ENCODE measurements at places on chromosomes 3 and 15.

- no peak for DNase-seq
These were observed 185.3 kb downstream of the CFAP20DC start for GRCh38 chr3:58864480-58864879.

- DNase-seq: peak; percentile 6
These were observed 277.6 kb upstream of the NAALADL2 start for GRCh38 chr3:174581558-174581957.

DNA sequence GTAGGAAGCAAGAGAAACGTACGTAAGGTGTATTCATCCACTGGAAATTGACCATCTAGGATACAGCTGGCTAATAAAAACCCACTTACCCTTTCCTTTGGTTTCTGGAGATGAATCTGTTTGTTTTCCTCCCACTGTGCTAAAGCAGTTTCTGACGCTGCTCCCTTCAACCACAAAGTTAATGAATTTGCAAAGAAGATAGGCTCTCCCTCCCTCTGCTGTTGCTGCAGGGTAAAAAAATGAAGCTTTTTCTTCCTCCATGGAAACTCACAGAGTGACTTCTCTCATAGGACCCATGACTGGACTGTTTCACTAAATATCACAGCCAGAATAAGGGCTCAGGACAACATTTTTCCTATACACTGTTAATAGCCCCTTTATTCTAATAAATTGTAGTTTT lies 172.1 kb upstream of the LRRN1 start:
- DNase-seq: no peak

GRCh38 chr3:140762746-140763145 lies 84.9 kb downstream of the TRIM42 start:
- no peak for DNase-seq

DNA sequence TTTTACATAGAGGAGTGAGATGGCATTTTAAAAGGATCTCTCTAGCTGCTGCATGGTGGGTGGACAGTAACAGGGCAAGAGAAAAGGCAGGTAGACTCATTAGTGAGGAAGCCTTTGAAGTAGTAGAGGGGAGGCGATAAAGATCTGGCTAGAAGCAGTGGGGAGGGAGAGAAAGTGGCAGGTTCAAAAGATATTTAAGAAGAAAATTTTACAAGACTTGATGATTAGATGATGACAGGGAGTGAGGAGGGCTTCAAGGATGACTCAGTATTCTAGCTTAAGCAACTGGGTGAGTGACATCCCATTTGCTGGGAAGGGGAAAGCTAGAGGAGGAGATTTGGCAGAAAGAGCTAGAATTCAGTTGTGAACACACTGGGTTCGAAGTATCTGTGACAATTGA lies 3.8 kb upstream of the BRPF1 start:
- DNase-seq: no peak

DNA sequence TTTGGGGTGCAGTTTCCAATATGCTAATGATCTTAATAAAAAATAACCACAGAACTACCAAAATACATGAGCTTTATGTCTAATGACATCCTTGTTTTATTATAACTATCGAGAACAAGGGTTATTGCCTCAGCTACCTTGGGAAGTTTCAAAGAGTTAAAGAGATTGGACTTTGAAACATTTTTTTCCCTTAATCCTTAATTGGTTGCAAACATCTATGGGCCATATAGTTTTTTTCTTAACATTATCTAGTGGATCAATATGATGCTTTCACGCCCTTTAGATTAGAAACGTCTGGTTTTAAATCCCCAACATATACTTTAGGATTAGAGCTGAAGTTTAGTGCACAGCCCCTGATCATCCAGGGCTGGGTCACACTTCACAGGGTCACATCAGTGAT lies 219.2 kb upstream of the SGO1 start:
- DNase-seq: no peak

- DNase-seq: no peak
These were observed 1.1 kb upstream of the INTS14 start for GRCh38 chr15:65611888-65612615.

- DNase-seq: no peak
These were observed 5.0 kb upstream of the RPP25 start for GRCh38 chr15:74961616-74962015.

GRCh38 chr3:71785532-71786216 lies 726 bp upstream of the PROK2 start:
- no peak for DNase-seq

DNA sequence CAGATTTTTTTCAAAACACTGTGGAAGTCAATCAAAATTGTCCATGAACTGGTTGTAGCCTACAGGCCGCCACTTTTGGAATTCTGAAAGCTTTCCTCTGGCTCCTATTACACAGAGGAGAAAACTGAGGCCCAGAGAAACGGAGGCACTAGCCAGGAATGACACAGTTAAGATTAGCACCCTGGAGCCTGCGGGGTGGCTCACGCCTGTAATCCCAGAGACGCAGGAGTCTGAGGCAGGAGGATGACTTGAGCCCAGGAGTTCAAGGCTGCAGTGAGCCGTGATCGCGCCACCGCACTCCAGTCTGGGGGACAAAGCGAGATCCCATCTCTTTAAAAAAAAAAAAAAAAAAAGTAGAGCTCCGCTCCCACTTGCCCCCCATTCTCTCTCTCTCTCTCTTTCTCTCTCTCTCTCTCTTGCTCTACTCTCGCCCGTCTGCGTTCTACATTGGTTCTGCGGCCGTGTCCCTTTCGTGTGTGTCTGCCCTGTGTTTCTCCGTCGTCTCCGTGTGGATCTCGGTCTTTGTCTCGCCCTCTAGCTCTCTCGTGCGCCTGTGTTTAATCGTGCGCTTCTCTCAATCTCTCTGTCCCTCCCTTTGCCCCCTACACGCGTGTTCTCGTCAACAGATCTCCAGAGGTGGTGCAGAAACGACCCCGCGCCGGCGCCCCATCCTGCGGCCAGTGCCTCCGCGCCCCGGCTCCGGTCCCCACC lies 512 bp upstream of the TRH start:
- no peak for DNase-seq

DNA sequence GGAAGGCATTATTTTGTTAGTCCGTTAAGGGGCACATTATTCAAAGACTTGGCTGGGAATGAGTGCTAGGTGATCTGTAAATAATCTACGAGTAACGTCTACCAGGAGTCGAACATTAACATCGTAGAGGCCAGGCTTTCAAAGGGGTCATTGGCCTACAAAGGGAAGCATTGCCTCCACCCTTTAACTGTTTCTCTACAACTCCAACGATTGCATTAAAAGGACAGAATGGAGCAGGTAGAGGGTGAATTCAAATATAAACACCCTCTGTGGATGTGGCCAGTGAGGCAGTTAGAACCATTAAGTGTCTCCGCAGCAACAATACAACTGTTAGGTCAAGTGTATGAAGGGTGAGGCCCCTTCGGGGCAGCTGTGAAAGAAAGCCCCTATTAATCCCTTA lies 126.0 kb upstream of the LMOD3 start:
- no peak for DNase-seq

DNA sequence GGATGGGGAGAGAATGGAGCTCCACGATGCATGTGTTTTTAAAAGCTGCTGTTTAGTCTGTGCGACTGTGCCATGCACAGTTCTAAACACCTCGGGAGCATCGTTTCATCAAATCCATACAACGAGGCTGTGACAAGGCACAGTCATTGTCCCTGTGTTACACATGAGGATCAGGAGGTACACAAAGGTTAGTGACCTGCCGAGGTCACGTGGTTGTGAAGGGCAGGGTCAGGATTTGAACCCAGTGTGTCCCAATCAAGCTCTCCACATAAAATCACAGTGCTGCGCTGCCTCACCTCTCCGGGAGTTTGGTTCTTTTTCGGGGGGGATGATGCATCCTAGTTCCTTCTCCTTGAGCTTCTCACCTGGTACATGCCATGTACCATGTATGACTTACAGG lies 18.7 kb upstream of the KIF23 start:
- no peak for DNase-seq

- no peak for DNase-seq
These were observed 7.0 kb downstream of the CMTM6 start for GRCh38 chr3:32495609-32496008.

DNA sequence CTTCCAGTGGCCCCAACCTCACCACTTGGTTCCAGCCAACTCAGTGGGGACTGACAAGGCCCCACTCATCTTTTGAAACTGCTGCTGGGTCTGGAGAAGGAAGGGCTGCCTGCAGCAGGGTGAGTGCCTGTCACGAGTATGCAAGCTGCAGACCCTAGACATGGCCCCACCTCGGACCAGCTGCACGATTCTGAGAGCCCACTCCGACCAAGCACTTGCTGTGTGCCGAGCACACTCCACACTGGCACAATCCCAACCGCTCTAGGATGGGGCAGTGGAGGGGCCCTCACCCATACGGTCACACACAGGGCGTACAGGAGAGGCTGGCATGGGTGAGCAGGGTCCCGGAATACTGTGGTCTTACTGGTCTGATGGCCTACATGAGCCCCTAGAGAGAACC lies 8.0 kb upstream of the PLXND1 start:
- no peak for DNase-seq

- peak; percentile 58 for DNase-seq
These were observed 299.3 kb downstream of the PLCL2 start for GRCh38 chr3:17183951-17184550.

GRCh38 chr3:57756528-57757401 lies 656 bp downstream of the SLMAP start:
- peak; percentile 62 for DNase-seq

- DNase-seq: no peak
These were observed 2.4 kb downstream of the SCAP start for GRCh38 chr3:47473391-47473790.

DNA sequence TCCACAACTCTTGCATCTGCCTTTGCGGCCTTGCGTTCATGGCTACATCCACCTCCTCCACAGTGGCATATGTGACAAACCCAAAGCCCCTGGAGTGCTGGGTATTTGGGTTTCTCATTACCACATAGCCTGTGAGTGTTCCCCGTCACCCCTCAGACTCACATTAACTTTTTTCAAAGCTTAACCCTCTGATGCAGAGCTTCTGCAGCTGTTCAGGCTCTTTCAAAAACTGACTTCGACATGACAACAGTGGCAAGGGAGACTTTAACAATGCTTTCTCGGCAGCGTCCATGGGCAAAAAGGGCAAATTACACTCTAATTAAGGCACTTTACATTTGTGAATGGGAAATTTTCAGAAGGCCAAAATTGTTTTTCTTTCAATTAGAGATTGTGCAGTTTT lies 343.2 kb downstream of the UNC13C start:
- no peak for DNase-seq

- DNase-seq: no peak
These were observed 40.2 kb downstream of the IRAK2 start for GRCh38 chr3:10204921-10205320.

DNA sequence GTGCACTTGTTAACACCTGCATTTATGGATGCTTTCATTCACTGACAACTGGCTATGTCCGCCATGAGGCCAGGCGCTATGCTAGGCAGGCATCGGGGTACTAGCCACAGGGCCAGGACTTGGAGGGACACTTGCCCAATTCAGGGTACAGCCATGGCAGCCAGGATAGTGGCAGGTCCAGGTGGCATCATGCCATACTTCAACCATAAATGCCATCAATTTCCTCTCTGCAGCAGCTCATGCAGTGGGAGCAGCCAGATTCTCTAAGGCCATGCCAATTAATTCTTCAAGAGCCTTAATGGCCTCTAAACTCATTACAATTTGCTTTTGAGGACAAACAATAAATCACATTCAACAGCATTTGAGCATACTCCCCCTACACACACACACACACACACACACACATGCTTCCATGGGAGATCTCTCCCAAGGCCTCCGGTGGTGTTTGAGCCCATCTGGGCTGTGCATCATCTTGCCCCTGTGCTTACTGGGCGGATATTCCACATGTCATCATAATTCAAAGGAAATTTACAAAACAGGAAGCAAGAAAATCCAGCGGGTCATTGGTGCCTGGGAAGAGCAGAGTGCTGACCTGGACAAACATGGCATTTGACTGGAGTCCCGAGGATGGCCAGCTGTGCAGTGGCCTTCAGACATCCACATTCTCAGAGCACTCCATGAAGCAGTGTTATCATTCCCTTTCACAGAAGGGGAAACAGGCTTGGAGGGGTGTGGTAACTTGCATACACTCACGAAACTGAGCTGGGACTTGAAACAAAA lies 109.1 kb downstream of the IQSEC1 start:
- peak; percentile 42 for DNase-seq

DNA sequence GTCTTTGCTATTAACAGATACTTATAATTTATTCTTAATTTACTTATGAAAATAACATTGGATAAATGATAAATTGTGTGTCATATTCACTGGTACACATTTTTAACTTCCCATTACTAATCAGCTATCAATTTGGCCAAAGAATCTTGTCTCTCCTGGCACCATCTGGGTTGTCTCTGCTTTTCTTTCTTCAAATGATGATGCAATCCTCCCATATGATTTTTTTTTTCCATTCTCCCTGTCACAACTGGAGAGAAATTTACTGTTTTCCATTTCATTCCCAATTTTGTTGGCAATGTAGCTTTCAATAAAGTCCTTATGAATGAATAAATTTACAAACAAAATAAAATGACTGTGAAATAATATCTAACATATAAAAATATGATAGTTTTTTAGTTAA lies 743.7 kb upstream of the EPHA6 start:
- no peak for DNase-seq

DNA sequence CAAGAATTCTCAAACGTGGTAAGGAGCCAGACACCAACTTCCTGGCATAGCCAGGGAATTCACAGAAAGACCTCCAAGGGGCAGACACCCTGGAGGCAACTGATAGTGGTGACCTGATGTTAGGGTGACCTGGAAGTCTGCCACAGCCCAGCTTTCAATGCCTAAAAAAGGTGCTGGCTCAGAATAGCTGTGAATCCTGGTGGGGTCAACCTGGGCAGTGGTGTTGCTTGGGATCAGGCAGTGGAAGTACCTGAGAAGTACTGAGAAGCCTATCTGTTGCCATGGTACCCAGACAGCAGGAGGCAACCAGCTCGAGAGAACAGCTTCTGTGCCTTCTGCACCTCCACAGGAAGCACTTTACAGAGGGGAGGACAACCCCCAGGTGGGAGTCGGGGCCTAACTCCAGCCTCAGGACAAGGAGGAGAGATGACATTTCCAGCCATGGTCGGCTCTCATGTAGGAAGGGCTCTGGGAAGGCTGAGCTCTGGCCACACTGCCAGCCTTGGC lies 55.4 kb upstream of the LARS2 start:
- DNase-seq: no peak

DNA sequence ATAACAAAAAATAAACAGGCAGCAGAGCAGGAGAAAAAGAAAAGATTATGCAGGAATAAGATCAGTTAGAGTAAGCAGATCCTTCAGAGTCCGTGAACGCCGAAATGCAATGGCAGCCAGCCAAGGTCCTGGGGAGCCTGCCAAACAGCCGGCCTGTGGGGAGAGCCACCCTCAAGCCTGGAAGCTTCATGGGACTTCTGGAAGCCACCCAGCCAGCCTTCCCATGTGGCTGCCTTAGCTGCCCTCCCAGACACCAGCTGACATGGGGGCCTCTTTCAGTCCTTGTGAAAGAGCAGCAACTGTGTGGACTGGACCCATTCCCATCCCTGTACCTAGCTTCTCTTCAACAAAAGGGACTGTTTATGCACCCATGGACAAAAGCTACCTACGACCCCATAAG lies 64.9 kb upstream of the RAD18 start:
- peak; percentile 84 for DNase-seq

DNA sequence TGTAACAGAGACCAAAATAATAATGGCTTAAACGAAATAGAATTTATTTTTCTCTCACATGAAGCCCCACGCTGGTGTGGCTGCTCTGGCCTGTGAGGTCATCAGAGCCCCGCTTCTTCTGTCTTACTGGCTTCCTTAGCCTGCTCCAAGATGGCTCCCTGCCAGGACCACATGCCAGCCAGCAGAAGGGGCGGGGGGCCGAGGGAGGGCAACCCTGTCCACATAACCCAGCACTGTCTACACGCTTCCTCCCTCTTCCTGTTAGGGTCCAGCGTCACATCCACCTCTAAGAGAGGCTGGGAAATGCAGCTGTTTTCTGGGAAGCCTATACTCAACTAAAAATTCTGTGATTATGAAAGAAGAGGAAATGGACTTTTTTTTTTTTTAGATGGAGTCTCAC lies 107.9 kb upstream of the DLG1 start:
- no peak for DNase-seq

Data from fibroblast of skin of abdomen (primary cell).